ENCODE measurements at places on chromosomes 4 and X.

DNA sequence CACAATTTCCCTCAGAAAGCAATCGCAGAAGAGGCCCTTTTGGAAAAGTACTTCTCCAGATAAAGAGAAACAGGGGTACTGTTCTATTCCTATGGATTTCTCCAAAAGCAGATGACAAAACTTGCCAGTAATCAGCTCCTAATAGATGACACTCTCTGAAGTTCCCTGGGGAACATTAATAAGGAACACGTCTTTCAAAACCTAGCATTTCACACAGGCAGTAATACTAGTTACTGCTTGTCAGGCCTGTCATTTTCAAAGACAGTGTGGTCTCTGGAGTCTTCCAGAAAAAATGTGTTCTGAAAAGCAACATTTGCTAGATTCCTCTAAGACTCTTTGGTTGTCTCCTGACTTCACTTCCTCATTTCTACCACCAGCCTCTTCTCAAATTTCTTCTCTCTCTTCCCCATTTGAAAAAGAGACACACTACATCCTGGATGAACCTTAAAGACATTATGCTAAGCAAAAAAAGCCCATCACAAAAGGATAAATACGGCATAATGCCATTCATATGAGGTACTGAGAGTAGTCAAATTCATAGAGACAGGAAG, 47.3 kb downstream of the CHRDL1 start:
- DNase-seq: no peak

DNA sequence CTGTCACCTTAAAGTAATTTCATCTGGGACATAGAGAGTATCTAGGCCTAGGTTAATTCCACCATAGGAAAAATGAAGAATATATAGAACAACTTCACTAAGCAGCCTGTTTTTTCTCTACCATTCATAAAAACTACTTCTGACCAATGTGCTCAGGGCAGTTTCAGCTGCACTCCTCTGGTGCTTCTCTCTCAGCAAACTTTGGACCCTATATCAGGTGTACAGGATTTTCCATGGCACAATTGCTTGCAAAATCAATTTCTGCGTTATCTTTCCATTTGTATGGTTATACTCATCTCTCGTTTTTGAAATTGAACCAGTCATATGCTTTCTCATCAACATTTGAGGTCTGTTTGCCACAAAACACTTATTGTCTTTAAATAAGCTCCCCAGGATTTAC, 52.1 kb upstream of the FMR1 start:
- DNase-seq: no peak

GRCh38 chr4:117817301-117817700, 217.0 kb upstream of the NDST3 start:
- DNase-seq: no peak

DNA sequence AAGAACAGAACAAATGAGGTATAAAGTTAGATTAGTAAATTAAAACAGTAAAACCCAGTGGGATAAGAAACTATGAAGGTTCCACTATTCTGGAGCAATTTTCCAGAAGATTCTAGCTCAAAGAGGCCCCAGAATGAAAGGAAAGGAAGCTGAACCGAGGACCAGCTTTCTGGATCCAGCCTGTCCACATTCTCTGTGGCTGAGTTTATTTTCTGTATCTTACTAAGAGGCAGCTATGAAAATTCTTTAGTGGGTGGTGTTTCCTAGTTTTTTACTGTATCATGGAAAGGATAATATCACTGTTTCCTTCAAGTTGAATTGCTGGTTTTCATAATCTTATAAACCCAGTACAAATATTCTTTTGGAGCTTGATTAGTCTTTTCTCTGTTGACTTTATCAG, 11.8 kb downstream of the DAPP1 start:
- no peak for DNase-seq

- no peak for DNase-seq
Measured at GRCh38 chr4:76309939-76310550, 3.5 kb downstream of the STBD1 start.

DNA sequence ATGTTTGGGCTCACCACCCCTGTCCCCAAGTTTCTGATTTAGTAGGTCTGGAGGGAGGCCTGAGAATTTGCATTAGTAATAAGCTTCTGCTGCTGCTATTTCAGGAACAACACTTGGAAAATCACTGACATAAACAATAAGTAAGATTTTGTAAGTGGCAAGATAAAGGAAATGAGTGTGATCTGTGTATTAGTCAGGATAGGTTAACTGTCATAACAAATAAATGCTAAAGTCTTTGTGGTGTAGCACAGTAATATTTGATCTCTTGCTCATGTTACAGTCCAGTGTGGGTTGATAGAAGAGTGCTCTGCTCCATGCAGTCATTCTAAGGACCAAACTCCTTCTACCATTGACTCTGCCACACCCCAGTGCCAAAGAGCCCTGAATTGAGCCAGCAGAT, 67.0 kb downstream of the NHS start:
- no peak for DNase-seq

DNA sequence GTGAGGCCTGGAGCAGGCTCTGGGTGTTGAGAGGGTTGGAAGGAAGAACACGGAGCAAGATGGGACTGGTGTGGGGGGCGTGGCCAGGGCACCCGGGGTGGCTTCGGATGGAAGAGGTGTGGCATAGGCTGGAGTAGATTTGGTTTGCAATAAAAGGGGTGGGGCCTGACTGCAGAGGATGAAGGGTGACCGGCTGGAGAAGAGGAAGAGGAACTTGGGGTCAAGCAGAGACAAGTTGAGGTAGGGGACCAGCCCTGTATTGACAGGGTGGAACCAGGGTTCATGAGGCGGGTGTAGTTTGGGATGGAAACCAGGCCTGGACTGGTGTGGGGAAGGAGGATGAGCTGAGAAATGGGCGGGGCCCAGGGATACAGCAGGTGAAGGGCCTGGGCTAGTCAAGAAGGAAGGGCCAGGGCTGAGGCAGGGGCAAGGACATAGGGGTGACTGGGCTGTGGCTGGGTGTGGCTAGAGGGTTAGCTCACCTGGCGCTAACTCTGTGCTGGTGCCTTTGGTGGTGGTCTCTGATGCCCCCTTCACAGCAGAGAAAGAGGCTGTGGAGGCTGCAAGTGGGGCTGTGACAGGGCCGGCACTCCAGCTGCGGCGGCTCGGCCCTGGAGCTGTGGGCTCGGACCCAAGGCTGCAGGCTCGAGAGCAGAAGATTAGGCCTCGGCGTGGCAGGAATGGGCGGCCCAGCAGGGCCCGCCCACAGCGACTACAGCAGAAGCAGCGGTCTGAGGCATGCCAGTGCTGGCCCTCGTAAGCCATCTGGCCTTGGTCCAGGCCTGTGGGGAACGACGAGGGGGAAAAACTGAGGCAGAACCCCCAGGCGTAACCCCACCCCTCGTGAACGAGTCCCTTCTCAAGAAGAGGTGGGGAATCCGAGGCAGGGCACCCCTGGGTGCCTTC, 5.0 kb downstream of the PLP2 start:
- peak; percentile 9 for DNase-seq

DNA sequence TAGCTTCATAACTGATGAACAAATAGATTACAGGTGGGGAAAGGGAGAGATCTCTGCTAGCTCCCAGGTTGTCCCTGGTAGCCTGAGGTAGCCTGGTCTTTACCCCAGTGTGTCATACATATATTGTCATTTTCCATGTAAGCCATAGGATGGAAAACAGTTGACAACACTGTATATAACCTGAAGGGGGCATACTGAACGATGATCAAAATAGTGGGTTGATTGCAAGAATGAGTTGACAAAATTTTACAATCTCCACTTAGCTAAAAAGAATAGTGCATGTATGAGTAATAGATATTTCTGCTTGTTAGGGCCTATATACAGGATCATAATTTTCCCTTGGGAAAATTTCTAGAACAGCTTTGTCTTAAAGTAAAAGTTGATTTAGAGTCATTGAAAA, 304.1 kb upstream of the HAND2 start:
- no peak for DNase-seq

GRCh38 chr4:23874536-23874901, 15.3 kb downstream of the PPARGC1A start:
- DNase-seq: no peak

- DNase-seq: no peak
Measured at GRCh38 chr4:102114118-102114630, 231.1 kb downstream of the SLC39A8 start.

DNA sequence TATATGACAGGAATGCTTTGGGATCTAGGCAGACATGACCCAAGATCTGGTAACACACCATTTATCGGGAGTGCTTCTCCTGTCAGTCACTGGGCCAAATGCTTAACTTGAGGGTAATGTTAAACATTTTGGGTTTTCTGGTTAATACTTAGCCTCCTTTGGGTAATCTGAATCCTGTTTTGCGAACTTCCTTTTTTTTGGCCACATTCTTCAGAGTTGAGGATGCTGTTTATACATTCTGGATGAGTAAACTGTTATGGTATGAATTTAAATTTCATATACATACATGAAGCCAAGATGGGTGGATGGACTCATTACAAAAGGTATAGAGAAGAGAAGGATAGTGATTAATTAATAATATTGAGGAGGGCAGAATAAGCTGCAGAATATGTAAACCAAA, 36.1 kb downstream of the MID1IP1 start:
- DNase-seq: no peak

DNA sequence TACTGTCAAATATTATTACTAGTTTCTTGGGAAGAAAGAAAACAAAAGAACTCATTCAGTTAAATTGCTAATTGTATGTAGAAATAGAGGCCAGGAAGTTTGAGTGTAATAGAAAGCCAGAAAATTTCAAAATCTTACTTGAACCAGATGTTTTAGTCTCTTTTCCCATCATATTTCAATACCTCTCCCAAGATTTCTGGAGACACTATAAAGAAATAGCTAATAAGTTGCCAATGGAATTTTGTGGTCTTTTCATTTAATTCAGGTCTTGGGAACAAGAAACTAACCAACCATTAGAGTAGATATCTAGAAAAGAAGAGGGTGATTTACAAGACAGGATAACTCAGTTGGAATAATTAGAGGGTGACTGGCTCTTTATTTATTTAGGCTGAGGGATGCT, 112.2 kb downstream of the AGTR2 start:
- DNase-seq: no peak

DNA sequence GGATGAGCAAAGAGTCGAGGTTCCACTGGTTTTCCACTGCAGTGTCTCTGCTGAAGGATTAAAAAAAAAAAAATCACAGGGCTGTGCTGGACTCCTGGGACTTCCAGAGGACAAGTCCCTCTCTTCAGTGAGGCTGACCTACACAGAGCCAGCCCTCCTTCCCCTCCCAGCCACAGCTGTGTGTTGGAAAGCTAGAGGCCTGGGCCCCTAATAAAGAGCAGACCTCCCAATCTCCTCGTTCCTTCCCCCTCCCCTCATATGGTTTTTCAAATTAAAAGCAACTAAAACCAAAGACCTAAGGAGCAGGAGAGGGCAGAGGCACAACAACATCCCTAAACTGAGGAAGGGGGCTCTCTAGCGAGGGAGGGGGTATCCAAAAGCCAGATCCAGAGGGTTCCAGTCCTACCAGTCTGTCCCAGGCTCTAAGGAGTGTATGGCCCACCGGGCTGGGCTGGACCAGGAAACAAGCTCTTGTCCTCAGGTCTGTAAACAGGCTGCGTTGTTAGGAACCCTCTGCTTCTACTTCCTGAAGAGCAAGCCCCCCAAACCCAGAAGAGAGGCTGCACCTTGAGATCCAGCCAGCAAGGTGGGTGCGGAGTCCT, 4.0 kb upstream of the PDGFRA start:
- no peak for DNase-seq

DNA sequence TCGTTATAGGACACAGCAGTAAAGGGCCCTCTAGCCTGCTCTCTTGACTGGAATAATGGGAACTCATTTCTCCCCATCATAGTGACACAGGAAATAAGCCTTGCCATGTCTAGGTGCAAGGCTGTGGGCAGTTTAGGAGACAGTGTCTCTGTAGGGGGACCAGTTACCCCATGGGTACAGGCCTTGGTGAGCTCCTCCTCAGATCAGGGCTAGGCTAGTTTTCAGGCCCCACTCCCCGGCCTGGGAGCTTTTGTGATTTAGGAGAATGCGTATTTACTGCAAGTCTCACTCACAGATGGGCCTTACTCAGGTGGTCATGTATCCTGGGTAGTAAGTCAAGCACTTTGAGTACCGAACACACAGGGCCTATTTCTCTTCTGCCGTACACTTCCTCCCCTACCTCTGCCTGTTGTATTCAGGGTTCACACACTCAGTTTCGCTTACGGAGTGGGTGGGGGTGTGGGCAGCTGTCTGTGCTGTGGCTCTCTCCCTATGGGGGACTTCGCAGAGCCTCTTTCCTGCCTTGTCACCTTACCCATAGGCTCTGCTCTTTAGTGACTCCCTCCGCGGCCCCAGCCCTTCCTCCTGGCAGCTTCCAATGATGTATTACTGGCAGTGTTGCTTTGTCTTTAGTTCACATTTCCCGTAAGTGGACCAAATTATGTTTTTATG, 34.2 kb downstream of the FAM193A start:
- peak; percentile 62 for DNase-seq
